ENCODE measurements at places on chromosomes 2 and 18.
A peak's percentile ranks its signal among the peaks of the same experiment; 100 is the strongest.

GRCh38 chr2:108189316-108189715 is 50.5 kb upstream of the SULT1C3 start:
- no peak for DNase-seq

DNA sequence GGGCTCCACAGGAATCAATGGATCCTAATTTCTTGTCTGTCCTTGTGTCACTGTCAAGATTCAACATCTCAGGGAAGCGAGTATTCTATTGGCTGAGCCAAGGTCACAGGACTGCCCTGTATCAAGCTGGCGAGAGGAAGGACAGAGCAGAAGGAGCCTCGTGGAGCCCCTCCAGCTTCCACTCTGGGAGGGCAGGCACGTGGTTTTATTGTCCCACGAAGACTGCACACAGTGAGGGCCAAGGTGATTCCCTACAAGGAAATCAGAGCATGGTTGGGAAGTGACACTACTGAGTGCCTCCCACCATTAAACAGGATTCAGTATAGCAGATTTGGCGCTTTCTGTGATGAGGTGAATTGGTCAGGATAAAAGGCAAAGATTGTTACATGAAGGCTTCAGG is 302.4 kb upstream of the CXCR4 start:
- DNase-seq = no peak

DNA sequence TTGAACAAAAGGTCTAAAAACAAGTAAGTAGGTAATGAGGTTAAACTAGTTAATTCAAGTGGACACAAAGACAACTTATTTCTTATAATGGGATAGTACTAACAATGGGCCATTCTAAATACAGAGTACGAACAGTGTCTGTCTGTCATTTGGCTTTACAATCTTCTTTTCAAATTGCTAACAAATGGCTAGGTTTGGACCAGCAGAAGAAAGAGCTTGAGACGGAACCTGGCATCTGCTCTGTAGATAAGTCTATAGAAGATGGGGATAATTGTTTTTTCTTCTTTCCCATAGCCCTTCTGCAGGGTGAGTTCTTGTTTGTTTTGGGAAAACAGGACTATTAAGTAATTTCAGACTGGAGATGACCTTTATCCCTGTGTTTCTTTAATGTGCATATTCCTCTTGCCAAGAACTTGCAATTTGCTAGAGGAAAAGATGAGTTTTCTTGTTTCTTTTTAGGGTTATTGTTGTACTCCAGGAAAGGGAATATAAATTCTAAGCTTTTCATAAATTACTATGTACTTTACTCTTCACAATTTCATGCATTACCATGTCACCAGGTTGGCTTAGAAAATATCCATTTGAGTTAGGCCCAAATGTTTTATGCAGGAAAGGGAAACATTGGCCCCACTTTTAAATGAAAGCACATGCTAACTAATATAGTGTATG is 500.5 kb upstream of the SYT4 start:
- DNase-seq = no peak

DNA sequence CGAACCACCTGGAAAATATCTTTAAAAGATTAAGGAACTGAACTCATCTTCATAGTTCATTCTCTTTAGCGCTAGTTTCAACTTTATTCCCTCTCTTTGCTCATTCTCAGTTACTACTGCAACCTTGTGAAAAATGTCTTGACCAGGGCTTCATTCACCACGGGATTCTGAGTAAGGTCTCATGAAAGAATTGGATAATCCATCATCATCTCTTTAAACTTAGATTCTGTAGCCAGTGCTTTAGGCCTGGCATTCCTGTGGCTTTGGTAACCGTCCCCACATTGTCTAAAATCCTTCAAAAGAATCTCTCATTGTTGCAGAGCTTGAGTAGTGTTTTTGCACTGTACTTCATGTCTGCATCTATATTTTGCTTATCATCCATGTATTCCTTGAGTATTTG is 229.5 kb downstream of the ETAA1 start:
- DNase-seq = no peak

GRCh38 chr18:55982992-55983391 is 395.0 kb upstream of the TCF4 start:
- no peak for DNase-seq

GRCh38 chr2:196181484-196181883 is 10.1 kb upstream of the STK17B start:
- no peak for DNase-seq

DNA sequence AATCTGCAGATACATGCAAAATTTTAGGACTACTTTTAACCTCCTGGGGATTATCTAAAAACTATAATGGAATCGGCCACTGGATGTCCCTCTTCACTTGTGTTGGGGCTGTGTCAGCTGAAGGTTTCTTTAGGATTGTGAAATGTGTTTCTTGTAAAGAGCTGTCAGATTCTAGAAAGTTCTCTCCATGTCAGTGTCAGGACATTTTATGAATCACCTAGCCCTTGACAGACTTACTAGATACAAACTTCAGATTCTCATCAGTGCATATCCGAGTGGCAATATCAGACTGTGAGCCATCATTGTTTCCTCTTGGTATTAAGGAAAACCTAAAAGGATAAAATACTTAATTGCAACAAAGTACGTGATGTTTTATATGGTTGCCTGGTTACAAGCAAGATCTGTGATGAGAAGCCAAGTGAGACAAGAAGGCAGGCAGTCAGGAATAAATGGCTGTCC is 107.3 kb downstream of the CPS1 start:
- DNase-seq = no peak

GRCh38 chr2:98709535-98709934 is 21.4 kb downstream of the MGAT4A start:
- DNase-seq = no peak

DNA sequence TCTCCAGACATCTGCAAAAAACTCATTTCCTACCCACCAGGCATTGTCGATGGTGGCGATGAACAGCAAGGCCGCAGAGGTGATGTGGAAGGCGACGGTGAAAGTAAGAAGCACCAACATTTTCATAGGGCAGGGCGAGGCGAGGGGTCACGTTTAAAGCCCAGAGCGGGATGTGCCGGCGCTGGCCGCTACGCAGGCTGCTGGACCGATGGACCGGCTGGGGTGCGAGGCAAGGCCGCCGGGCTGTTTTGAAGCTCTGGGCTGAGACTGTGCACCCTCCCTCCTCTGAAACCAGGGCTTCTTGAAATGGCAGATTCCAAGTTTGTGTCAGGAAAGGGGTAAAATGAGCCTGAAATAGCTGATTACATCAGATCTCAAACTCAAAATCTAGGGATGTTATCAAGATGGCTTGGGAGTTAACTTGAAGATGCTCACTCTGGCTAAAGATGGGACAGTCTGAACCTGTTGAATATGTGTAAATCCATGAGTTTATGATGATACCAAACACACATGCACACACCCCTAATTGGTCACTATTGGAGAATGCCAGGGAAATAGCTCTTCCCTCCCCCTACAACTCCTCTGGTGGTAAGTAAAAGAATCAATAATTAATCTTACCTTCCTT is 31.6 kb upstream of the GAREM2 start:
- no peak for DNase-seq

DNA sequence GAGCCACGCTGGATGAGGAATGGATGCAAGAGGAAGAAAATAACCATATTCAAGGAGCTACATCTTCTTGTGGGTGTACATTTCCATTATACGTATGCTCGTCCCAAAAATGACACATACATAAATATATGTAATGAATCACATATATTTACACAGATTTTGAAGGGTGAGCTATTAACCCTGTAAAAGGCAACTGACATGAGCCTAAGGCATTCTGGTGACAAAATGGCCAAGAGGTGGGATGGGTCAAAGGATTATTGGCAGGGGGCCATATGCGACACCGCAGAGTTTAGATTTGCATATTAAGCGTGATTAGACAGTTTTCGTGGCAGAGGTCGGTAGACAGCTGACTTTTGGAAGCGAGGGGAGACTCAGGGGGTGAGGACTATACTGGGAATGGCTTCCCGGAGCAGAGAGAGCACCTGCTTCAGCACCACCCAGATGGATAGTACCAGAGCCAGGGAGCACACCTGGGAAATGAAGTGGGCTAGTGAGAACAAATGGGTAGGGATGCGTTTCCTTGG is 431 bp upstream of the CNRIP1 start:
- no peak for DNase-seq

DNA sequence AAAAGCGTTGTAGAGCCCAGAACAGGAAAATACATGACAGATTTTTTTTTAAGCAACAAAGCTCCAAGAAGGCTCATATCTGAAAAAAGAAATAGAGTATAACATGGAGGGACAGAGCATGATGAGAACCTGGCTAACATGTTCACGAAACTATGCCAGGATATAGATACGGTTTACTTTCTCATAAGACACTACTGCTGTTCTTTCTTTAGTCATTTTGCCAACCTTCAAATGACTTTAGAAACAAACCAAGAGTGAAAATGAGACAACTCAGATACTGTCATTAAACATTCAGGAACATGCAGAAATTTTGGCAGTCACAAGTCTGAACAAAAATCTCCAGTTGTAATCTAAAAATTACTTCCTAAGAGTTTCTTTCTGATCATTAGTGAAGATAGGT is 14.3 kb downstream of the LPIN2 start:
- no peak for DNase-seq

- DNase-seq = no peak
Measured at GRCh38 chr2:69099541-69099940, 86.6 kb downstream of the ANTXR1 start.

DNA sequence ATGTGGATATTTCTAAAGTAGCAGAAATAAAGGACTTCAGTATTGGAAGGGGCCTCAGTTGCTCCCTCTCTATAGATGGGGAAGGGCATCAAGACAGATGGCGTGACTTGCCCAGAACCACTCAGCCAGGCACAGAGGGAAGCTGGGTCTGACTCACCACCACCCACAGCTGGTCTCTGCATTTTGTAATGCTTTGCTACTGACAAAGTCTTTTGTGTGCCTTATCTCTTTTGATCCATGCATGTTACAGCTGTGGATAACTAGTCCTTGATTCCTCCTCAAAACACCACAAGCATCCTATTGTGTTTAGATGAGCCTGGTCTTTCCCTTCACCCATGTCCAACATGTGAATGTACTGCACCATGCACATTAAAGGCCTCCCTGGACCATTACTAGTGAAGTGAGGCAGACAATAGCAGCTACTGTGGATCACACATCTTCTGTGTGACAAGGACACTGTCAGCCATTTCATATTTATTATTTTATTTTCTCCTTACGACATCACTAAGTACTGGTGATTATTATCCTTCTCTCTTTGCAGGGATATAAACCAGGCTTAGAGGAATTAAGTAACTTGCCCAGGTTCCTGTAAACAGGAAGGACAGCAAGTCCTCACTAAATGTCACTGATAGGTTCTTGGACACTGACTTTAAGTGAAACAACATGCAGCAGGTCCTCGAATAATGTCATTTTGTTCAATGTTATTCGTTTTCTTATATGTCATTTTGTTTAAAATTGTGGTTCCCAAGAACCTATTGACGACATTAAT is 29.6 kb upstream of the IL37 start:
- DNase-seq = peak; percentile 65

DNA sequence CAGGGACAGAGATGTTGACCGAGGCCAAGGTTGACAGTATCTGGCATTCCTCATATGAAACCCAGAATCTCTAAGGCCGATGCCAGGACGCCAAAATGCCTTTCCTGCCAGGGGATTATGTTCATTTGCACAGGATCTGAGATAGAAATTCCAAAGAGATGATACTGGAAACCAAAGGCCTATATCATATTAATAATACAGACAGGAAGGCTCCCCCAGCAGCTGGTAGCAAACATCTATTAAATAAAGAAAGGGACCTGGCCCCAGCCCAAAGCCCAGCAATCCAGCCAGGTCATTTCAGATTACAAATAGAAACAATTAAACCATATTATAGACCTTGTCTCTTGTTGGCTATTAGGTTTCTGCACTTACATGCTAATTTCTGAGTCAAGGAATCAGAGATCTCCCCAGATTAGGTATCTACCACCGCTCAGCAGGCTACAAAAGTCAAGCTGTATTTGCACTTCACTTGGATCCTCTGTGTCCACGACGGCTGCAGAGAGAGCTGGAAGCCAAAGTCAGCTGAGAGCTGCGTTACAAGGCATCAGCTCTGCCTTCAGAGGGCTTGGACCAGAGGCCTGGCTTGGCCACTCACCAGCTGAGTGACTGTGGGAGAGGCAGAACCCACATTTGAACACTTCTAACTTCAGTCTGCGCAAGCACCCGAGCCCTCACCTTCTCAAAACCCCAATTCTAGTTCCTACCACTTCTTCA is 269.3 kb upstream of the SIX2 start:
- no peak for DNase-seq

- no peak for DNase-seq
Measured at GRCh38 chr2:215434447-215435279, 1.2 kb downstream of the FN1 start.

GRCh38 chr2:54831480-54831879 is 108.0 kb downstream of the EML6 start:
- DNase-seq = no peak

DNA sequence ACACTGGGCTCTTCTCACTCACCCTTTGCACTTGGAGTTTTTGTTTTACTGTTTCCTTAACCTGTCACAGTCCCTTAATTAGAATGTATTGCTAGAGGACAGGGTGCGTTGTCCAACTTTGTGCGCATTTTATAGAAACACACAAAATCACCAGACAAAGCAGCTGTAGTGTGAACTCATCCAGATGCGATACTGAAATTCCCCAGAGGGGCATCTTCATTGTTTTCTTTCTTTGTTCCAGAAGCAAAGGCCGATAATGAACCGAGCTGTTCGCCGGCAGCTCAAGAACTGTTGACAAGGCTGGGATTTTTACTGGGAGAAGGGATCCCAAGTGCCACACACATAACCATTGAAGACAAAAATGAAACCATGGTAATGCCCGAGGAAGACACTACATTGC is 137.6 kb downstream of the WDSUB1 start:
- no peak for DNase-seq

- DNase-seq = no peak
Measured at GRCh38 chr2:85077859-85078419, 55.3 kb upstream of the TCF7L1 start.

- DNase-seq = no peak
Measured at GRCh38 chr2:25165992-25166875, 2.1 kb downstream of the POMC start.

DNA sequence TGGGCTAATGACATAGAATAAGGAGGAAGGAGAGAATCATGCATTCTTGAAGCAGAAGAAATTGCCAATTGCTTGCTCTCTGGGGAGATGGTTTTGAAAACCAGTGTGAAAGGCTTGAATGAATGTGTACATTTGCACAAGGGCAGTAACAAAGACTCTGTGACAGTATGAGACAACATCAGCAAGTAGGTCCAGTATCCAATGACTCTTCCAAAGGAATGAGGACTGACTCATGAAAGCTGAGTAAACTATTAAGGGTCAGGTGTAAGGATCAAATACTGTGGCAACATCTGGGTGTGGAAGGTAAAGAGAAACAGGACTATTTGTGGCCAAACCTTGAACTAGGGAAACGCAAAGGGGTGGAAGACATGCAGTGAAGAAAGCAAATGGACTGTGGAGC is 886.0 kb upstream of the CHAC2 start:
- DNase-seq = no peak

- peak; percentile 57 for DNase-seq
Measured at GRCh38 chr2:12728221-12728777, 11.6 kb downstream of the TRIB2 start.

GRCh38 chr18:69985239-69985638 is 37.6 kb upstream of the CD226 start:
- no peak for DNase-seq

- no peak for DNase-seq
Measured at GRCh38 chr2:219514196-219514761, at the start of gene ASIC4. ASIC4 (plus strand) TSS chr2:219514482; CDS start chr2:219514725, 243 bp downstream.
